ENCODE measurements at places on chromosomes 11 and 22.

DNA sequence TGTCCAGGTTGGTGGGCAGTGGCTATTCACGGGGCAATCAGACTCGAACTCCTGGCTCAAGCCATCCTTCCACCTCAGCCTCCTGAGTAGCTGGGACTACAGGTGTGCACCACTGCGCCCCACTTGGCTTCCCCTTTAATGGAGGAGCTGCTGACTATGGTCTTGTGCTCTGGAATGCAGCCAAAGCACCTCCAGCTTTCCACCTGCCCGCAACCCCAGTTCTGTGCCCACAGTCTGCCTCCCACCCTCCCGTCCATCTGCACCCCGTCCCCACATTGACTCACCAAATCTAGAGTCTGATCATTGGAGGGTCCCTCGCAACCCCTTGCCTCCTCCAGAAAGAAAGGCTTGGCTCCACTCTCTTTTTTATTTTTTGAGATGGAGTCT, 41.0 kb downstream of the KCNJ4 start:
- DNase-seq: no peak

GRCh38 chr11:27873664-27874063, 173.4 kb upstream of the BDNF start:
- DNase-seq: no peak

- no peak for DNase-seq
Observed at GRCh38 chr11:1199751-1200610, 22.9 kb upstream of the MUC5B start.

DNA sequence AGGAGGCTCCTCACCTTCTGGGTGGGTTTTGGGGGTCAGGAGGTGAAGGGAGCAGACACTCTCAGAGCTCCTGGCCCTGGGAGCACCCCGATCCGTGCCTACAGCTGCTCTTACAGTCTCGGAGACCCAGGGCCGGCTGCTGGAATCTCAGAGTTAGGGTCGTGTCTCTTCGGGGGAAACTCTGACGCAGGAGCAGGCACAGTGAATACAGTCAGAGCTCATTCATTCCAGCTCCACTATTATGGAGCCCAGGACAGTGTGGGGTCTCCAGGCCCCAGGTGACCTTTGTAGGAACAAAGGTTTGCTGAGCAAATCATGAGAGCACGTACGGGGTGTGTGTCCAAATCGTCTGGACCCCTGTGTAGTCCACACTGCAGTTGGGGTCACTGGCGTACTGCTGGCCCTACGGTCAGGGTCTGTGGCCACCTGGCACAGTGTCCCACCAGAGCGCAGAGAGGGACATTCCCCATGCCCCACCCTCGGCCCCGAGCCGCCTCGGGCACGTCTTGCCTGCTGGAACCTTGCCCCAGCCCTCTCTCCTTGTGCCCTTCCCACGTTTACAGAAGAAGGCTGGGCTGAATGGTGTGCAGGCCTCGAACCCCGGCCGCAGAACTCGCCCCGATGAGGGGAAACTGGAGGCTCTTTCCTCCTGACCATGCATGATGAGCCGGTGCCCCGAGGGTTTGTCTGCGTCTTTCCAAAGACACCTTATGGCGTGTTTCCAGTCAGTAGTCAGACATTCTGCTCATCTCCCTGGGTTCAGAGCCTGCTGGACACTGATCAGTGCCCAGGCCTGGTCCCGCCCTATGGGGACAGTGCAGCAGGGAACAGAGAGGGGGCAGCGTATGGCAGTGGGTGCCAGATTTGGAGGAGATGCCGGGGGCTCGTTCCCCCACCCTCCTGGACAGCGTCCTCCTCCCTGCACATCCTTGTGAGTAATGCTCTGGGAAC, 1166.6 kb downstream of the BRD1 start:
- DNase-seq: no peak

- DNase-seq: no peak
Observed at GRCh38 chr11:112852143-112852866, 108.9 kb upstream of the NCAM1 start.

DNA sequence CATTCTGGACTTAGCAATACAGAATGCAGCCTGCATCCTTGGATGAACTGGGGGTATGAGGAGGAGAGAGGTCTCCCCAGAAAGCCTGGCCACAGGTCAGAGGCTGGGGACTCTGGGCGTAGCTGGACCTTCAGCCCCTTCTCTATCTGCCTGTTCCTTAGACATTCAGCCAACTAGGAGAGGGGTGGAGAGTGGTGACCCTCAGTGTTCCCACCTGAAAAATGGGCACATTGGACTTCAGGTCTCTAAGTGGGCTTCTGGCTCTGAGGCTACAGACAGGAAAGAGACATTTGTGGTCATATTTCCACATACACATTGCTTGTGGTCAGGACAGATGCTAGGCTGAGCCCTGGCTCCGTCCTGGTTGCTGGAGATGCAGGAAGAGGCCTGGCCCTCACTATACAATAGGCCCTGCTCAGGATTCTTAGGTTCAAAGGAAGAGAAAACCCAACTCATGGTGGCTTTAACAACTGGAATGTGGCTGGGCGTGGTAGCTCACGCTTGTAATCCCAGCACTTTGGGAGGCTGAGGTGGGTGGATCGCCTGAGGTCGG, 30.1 kb upstream of the CBX7 start:
- DNase-seq: no peak

- DNase-seq: no peak
Observed at GRCh38 chr11:8309311-8309710, 45.6 kb upstream of the LMO1 start.

DNA sequence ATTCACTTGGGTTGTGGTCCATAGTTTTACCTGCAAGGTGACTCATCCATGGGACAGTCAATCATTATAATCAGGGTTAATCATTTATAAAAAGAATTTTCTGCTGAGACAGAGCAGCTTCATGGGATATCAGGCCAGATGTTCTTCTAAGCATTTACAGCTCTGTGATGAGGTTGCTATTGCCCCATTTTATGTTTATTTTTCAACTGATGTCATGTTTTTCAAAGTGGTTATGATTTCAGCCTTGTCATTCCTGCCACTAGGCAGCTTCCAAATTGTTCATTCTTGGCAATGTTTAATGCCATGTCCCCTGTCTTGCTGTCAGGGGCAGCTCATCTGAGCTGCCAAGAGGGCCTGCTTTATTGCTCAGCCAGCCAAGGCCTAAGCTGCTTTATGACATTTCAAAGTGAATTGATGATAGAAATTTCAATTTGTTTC, 35.9 kb upstream of the ZBED5 start:
- DNase-seq: no peak

DNA sequence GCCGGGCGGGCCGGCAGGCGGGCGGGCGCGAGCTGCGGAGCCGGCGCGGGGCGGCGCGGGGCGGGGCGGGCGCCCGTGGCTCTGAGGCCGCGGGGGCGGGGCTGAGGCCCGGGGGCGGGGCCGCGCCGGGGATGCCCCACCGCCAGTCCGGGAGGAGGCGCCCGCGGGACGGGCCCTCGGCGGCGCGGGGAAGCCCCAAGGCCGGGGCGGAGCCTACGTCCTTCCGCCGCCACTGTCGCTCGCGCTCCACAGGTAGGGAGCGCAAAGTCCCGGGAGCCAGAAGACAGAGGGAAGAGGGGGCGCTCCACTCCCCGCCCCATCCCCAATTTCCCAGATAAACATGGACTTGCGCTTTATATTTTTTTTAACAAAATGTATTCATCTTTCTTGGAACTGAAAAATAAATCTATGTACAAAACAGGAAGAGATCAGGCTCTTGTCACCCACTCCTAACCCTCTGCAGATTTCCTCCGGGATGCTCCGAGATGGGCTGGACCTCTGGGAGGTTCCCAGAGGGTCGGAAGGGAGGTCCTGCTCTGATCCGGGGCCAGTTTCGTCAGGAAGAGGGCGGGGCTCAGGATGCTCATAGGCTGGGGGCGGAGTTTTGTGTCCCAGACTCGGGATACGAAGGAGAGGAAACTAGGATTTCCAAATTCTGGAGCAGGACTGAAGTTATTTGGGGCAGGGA, at the start of gene MAP4K2:
Gene MAP4K2 (minus strand): TSS at position 57 of the 688 bp plus-strand sequence. CDS start 65 bp downstream, outside the sequence.
- DNase-seq: peak; percentile 88

GRCh38 chr22:46425016-46425415, 89.5 kb downstream of the TRMU start:
- DNase-seq: no peak

- DNase-seq: peak; percentile 9
Observed at GRCh38 chr11:78798663-78799062, 224.0 kb upstream of the NARS2 start.

DNA sequence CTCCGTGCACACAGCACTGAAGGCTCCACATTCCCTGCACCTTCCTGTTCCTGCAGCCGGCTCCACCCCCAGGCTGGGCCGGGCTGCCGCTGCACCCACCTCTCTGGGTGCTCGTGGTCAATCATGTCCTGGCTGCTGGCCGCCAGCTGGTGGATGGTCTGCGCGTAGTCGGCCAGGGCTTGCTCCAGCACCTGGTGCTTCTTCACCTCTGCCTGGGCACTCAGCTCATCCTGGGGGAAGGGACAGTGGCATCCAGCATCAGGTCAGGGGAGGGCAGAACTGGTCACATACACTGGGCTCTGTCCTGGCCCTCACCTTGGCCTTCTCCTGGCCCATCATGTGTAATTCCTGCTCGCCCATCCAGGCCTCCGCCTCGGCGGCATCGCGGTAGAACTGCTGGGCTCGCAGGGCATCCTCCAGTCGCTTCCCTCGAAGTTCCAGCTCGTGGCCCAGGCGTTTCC, 15.2 kb upstream of the RBM4B start:
- DNase-seq: no peak

DNA sequence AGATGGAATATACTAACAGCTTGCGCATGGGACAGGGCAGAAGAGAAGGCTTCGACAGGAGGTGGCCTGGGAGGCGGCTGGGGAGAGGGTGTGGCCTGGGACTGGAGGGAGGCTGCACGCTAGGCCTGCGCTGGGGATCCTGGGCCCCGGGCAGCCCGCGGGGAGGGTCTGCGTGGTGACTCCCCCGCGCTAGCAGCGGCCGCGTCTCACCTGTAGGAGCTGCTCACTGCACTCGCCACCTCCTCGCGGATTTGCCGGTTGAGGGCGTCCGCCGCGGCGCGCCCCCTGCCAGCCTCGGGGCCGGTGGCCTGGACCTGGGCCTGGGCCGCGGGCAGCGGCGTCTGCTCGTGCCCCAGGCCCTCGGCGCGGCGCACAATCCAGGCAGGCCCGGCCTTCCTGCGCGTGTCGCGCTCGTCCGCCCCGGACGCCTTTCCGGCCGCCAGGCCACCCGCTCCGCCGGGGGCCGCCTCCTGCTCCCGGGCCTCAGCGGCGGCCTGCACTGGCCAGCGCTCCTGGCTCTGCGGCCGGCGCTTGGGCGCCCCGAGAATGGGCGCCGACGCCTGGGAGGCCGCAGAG, 1.5 kb downstream of the MAP6 start:
- DNase-seq: no peak

DNA sequence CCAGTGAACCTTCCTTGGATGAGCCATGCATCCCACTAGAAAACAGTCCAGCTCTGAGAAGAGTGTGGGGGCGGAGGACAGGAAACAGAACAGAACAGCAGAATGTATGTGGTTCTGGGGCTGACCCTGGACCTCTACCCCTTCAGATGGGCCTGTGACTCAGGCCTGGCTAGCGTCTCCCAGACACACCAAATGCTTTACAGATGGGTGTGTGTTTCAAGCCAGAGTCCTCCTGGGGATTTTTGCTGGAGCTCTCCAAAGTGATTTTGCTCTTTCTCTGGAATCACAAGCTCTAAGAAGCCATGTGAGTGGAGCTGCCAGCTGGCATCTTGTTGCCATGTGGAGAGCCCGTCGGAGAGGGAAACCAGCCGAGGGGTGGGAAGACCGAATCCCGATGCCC, 13.2 kb upstream of the C1QTNF4 start:
- DNase-seq: no peak

- DNase-seq: no peak
Observed at GRCh38 chr11:33696411-33696810, 4.2 kb downstream of the C11orf91 start.

GRCh38 chr11:67270256-67271204, 4.3 kb downstream of the GRK2 start:
- peak; percentile 34 for DNase-seq

DNA sequence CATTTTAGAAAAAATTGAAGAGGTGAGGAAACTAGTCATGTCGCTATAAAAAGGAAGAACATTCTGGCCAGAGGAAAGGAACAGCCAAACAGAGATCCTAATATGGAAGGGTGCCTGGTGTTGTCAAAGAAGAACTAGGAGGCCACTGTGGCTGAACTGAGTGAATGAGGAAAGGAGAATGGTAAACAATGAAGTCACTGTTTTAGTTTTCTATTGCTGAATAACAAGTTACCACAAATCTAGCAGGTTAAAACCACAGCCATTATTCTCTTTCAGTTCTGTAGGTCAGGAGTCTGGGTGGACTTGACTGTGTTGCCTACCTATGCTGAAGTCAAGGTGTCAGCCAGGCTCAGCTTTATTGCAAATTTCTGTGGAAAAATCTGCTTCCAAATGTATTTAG, 549.3 kb upstream of the CCDC90B start:
- DNase-seq: no peak

DNA sequence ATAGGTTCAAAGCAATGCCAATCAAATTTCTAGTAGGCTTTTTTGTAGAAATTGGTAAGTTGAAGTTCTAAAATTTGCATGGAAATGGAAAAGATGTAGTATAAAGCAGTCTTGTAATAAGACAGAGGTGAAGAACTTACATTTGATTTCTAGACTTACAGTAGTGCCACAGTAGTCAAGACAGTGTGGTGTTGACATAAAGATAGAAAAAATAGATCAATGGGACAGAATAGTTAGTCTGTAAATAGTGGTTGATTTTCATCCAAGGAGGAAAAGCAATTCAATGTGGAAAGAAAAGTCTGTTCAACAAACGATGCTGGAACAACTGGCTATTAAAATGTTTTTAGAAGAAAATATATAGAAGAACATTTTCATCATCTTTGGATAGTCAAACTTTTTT, 67.9 kb downstream of the CHRDL2 start:
- no peak for DNase-seq

DNA sequence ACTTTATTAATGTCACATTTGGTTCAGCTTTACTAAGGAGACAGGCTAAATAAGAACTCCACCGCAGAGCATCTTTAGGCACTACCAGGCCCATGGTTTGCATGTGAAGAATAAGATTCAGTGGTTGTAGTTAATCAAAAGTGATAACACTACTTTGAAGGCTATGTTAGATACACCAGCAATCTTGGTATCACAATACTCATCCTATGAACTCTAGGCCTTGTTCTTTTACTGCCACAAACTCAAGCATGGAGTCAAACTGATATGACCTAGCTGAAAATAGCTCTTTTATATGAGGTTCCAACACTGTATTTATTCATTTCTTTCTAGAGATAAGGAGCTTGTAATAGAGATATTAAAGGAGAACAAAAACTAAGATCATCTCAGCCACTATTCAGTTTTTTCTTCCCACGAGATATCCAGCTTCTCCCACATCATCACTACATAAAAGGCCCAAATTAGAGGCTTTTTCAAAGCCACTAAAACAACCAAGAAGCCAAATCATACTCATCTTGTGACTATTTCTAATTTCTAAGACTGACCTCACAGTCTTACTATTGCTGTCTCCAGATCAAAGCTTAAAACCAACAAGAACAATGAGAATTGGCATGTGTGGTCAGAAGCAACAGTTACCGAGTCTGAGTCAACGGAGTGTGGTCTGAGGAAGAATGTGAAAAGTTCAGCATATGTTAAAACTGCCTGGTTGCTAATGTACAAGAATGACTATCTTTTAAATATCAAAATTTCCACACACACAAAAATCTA, 25.1 kb upstream of the GUCY1A2 start:
- no peak for DNase-seq

Data from CD4-positive, alpha-beta T cell treated with Interleukin-17A for 1 hour (primary cell).